ENCODE measurements at places on chromosomes 13 and 19.

DNA sequence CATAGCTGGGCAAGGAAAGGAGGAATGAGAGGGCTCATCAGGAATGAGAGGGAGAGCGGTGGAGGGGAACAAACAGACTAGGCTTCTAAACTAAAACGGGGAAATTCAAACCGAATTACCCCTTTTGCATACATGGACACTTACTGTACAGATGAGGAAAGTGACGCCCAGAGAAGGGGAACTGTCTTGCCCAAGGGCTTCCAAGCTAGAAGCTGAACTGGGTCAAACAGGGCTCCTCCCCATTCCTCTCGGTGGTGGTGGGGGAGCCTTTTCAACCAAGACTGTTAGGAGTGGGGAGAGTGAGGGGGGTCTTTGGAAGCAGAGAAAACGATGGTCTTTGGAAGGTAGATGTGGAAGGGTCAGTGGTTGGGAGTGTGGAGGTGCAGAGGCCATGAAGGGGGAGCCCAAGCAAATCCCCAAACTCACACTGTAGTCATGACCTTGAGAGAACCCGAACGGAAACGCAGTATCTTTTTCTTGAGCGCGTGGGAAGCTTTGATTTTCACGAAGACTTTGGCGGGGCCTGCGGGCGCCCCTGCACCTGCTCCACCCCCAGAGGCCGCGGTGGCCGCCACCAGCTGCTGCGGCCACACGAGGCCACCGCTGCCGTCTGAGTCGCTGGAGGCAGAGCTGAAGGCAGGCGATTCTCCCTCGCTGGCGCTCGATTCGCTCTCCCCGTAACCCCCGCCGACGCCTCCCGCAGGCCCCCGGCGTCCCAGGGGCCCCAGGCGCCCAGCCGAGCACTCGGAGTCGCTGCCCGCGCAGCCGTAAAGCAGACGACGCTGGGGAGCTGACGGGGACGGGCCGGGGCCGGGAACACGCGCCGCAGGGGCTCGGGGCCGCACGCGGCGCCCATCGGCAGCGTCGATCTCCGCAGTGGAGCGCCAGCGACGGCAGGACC lies 12.3 kb upstream of the GNG8 start:
- no peak for DNase-seq

GRCh38 chr13:74133657-74134201 lies 475 bp downstream of the KLF12 start:
- peak; percentile 68 for DNase-seq

DNA sequence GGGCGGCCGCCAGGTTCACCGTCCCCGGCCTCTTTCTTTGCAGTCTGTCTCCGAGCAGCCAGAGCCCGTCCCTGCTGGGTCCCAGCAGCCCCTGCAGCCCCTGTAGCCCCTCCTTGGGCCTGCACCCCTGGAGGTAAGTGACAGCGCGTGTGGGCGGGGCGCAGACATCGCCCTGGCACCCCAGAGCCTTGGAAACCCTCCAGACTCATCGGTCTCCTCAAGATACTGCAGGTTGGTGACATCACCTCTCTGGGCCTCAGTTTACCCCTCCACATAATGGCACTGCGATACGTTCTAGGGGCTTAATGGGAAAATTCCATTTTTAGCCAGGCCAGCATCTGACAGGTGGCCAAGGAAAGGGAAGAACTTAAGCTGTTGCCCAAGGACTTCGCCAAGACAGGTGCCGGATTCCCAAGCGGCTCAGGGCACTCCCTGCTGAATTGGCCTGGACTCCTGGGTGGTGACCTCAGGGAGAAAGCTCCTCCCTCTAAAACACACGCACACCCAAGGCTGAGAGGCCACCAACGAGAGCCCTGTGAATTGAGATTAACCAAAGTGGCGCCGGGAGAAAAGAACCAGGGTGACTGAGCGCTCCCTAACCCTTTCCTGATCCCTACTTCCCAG lies 13.1 kb downstream of the MAST3 start:
- DNase-seq = no peak

GRCh38 chr13:68304286-68304893 lies 1074.3 kb upstream of the PCDH9 start:
- peak; percentile 21 for DNase-seq

DNA sequence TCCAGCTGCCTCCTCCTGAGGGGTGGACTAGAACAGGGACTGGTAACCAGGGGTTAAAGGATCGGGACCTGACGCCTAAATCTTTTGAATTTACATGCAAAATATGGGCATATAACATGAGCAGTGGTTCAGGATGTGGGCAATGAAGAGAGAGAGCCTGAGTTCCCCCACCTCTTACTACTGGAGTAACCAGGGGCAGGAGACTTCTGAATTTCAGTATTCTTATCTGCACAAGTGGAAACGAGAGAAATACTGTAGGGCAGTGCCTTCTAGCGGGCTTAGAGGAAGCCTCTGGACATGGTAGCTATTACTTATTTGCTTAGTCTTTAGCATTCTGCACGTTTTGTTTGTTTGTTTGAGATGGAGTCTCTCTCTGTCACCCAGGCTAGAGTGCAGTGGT lies 26.3 kb downstream of the BCAT2 start:
- DNase-seq = no peak

DNA sequence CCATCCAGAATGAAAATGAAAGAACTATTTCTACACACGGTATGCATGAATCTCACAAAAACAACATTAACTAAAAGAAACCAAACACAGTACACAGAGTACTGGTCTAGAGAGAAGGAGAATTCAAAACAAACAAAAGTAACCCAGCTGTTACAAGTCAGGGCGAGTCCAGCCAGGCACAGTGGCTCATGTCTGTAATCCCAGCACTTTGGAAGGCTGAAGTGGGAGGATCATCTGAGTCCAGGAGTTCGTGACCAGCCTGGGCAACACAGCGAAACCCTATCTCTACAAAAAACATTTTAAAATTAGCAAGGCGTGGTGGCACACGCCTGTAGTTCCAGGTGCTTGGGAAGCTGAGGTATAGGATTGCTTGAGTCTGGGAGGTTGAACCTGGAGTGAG lies 1.7 kb upstream of the PSMC4 start:
- DNase-seq = no peak

GRCh38 chr13:34044660-34045080 lies 226.7 kb downstream of the RFC3 start:
- DNase-seq = no peak

DNA sequence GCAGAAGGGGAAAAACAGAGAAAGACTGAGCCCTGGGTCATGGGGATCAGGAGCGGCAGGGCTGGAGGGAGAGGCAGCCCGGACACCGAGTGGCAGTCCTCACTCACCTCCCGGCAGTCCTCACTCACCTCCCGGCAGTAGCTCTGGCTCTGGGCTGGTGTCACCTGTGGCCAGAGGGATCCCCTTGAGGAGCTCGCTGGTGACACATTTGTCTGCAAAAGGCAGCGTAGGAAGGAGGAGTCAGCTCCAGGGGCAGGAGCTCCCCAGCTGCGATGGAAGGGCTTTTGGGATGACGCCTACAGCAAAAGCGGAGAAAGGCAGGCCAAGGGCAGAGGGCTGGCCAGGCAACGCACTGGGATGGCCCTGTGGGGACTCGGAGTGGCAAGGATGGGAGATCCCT lies 739 bp downstream of the EIF3G start:
- no peak for DNase-seq

GRCh38 chr13:95067303-95067702 lies 233.9 kb downstream of the ABCC4 start:
- DNase-seq = no peak

DNA sequence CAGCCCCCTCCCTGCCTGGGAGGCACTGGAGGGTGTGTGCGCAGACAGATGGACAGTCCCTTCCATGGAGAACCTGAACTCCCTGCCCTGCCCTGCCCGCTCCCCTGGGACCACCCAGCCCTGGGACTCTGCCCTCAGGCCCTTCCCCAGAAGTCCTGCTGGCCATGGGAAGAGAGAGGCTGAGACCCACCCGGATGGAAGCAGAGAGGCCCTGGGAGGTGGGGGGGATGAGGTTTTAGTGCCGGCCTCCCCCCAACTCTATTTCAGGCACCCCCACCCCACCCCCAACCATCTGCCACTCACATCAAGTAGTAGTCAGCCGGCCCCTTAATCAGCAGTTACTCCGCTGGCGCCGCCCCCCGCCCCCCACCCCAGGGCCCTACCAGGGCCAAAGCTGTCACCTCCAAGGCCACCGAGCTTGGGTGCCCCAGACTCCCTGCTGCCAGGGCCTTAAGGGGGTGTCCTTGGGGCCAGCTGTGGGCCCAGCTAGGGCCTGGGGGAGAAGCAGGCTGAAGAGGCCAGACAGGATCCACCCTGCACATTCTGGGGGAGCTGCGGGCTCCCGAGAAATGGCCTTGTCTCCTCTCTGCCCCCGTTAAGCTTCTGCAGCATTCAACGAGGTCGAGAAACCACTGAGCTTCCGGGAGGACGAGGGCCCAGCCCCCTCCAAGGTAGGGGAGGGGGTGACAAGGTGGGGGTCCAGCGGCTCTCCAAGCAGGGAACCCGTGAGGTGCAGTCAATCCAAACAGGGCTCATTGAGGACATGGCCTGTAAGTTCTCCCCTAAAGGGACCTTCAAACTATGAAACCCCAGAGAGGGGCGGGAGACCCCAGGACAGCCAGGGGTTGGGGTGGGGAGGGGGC lies 17.4 kb downstream of the NMRK2 start:
- no peak for DNase-seq

GRCh38 chr13:34465423-34465922 lies 476.6 kb upstream of the NBEA start:
- no peak for DNase-seq

DNA sequence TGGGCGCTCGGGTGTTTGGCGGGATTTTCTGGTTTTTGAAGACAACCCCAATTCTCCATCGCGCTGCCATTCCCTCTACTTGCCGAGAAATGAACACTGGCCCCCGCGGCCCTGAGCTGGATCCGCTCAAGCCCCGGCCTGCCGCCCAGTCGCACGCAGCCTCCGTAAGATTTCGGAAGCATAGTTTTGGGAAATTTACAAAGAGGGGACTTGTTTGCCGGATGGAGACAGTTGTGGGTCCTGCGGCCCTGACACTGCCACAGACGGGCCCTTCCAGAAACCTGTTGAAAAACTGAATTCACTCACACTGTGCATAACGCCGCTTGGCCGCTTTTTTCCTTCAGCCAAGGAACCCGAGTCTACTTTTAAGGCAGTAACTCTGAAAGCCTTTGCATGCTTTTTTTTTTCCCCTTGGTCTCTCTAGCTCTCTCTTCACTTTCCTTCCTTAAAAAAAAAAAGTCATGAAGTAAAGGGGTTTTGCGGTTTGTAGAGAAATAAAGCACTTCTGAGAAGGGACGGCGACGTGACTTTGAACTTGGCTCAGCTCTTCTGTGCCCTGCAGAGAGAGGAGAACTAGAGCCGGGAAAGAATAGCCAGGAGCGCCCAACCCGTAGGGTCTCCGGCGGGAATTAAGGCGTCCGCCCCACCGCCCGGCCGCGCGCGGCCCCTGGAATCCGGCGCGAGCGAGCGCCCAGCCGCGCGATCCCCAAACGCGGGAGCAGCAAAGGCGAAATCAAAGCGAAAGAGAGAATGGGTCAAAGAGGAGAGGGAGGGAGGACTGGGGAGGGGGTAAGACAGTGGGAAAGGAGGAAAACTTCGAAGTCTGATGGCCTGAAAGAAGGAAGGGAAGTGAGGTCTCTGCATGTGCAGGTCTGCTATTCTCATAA lies 3.4 kb upstream of the ZIC2 start:
- no peak for DNase-seq
